ENCODE measurements at places on chromosomes 7 and 10. TPM values are rescaled to one million over a fixed set of nuclear protein-coding genes. Genes with fewer than 3 reads are reported as not detected.

The TSPAN13 gene
- total RNA-seq, result 19.3 TPM

DNA sequence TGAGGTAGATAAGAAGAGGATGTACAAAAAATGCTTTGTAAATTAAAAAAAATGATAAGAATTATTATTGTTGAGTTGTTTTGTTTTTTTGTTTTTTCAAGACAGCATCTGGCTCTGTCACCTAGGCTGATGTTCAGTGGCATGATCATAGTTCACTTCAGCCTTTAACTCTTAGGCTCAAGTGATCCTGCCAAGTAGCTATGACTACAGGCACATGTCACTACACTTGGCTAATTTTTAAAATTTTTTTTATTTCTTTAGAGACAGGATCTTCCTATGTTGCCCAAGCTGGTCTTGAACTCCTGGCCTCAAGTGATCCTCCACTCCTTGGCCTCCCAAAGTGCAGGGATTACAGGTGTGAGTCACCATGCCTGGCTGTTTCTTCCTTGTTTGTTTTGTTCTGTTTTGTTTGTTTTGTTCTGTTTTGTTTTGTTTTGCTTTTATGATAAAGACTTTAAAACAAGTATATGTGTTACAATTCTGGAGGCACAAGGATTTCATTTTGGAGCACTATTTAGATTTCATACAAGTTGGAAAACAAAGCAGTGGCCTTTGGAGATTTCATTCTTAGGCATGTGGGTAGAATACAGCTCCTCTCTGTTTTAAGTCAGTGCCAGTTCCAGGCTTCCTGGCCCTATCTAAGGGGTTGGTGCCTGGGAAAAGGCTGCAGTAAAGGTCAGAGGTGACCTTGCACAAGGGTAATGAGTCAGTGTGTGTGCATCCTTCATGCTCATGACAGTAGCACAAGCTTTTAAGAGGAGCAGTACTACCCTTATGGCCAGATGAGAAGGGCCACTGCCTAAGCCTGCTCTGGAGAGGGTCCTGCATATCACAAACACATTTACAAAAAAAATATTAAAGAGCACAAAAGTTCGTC is 17.9 kb downstream of the FGFBP3 start:
- no peak overlapping the region for H3K27ac ChIP-seq
- no peaks in the 10 kb centered on the region for H3K27me3 ChIP-seq
- H3K4me1 ChIP-seq, result peaks cover 12% of the 10 kb centered on the region
- no peak overlapping the region for H3K4me3 ChIP-seq
- no peaks in the 10 kb centered on the region for H3K36me3 ChIP-seq

GRCh38 chr10:131997366-131998049 is 15.8 kb upstream of the BNIP3 start:
- peak overlapping the region; percentile 65 for H3K27ac ChIP-seq
- H3K36me3 ChIP-seq, result no peaks in the 10 kb centered on the region
- H3K4me3 ChIP-seq, result peak overlapping the region; percentile 26
- H3K4me1 ChIP-seq, result peaks cover 22% of the 10 kb centered on the region
- peaks cover 3% of the 10 kb centered on the region for H3K27me3 ChIP-seq
- DNase-seq, result no peak

- no peak for DNase-seq
- H3K4me3 ChIP-seq, result no peak overlapping the region
- peaks cover 22% of the 10 kb centered on the region for H3K4me1 ChIP-seq
- H3K27me3 ChIP-seq, result no peaks in the 10 kb centered on the region
- H3K27ac ChIP-seq, result no peak overlapping the region
These were observed 96.7 kb upstream of the LAMB4 start for GRCh38 chr7:108226816-108227299.

DNA sequence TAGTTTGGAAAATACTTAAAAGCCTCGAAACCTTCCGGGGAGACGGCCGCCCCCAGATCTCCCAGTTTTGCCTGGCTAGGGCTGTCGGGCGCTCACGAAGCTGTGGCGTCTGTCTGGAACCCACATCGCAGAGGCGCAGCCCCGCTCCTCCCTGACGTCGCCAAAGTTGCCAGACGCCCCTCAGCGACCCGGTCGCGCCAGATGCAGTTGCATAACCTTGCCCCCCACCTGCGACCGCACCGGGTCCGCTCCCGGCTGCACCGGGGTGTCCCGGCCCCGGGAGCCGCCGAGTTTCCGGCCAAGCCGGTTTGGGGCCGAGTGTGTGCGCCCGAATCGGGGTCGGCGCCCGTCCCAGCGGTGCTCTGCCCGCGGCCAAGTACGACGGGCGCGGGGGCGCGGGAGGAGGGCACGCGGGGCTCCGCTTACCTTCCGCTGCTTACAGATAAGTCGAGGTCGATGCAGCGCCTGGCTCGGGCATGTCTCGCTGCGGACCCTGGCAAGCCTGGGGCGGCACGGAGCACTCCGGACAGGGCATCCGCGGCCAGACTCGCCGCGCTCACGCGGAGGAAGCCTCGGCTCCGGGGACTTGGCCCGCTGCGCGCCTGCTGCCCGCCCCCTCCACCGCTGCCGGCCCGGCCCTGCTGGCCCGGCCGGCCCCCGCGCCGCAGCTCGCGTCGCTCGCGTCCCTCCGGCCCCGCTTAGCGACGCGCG is 665 bp downstream of the INSYN2A start:
- no peak for DNase-seq
- no peak overlapping the region for H3K27ac ChIP-seq
- peak overlapping the region; percentile 41 for H3K4me3 ChIP-seq
- H3K27me3 ChIP-seq, result no peaks in the 10 kb centered on the region
- H3K36me3 ChIP-seq, result peaks cover 1% of the 10 kb centered on the region
- peaks cover 6% of the 10 kb centered on the region for H3K4me1 ChIP-seq

- H3K4me3 ChIP-seq, result peak overlapping the region; percentile 40
- DNase-seq, result no peak
- peaks cover 17% of the 10 kb centered on the region for H3K4me1 ChIP-seq
- no peaks in the 10 kb centered on the region for H3K27me3 ChIP-seq
These were observed 373 bp downstream of the PAXIP1 start for GRCh38 chr7:155002411-155003091.

DNA sequence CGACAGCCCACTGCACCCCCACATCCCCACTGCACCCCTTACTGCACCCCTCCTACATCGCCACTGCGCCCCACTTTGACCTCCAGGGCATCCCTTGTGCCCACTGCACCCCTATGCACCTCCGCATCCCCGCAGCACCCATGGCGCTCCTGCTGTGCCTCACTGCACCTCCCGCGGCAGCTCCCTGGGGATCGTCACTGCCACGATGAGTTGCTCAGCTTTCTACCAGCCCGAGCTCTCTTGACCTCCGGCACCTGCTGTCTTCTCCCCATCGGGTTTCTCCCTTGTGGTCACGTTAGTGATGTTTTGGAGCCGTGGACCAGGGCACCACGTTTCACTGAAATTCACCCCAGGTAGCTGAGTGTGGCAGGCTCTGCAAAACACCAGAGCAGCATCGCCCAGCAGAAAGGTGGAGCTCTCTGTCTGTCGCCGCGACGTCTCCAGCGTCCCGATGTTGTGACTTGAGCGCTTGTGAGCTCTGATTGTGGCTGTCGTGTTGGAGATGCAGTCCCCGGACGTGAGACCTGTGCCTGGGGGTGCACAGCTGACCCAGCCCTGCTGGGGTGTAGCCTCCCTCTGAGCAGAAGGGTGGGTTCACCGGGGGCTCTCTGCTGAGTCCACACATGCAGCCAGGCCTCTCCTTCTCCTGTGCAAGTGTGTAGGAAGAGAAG is 147.7 kb downstream of the DNAJB6 start:
- H3K27ac ChIP-seq, result no peak overlapping the region
- DNase-seq, result no peak
- no peaks in the 10 kb centered on the region for H3K36me3 ChIP-seq
- peaks cover 6% of the 10 kb centered on the region for H3K27me3 ChIP-seq
- no peak overlapping the region for H3K4me3 ChIP-seq

- H3K27ac ChIP-seq, result no peak overlapping the region
- peak overlapping the region; percentile 5 for H3K4me3 ChIP-seq
- H3K36me3 ChIP-seq, result no peaks in the 10 kb centered on the region
- H3K4me1 ChIP-seq, result peaks cover 6% of the 10 kb centered on the region
- H3K27me3 ChIP-seq, result peaks cover 73% of the 10 kb centered on the region
These were observed 1.1 kb upstream of the CDH23 start for GRCh38 chr10:71395621-71396020.

GRCh38 chr10:100359529-100360150 is 12.6 kb downstream of the SCD start:
- H3K27me3 ChIP-seq, result no peaks in the 10 kb centered on the region
- peaks cover 46% of the 10 kb centered on the region for H3K36me3 ChIP-seq
- H3K27ac ChIP-seq, result peak overlapping the region; percentile 76
- H3K4me3 ChIP-seq, result no peak overlapping the region

GRCh38 chr10:49509771-49510303 is 29.1 kb downstream of the ERCC6 start:
- peaks cover 15% of the 10 kb centered on the region for H3K4me1 ChIP-seq
- H3K27ac ChIP-seq, result no peak overlapping the region
- H3K27me3 ChIP-seq, result no peaks in the 10 kb centered on the region
- peaks cover 8% of the 10 kb centered on the region for H3K36me3 ChIP-seq
- no peak overlapping the region for H3K4me3 ChIP-seq

- H3K27me3 ChIP-seq, result peaks cover 28% of the 10 kb centered on the region
- H3K27ac ChIP-seq, result no peak overlapping the region
- H3K4me3 ChIP-seq, result no peak overlapping the region
- DNase-seq, result no peak
- H3K36me3 ChIP-seq, result no peaks in the 10 kb centered on the region
These were observed 404.2 kb downstream of the THSD7A start for GRCh38 chr7:11427686-11428273.

The CTTNBP2 gene
- total RNA-seq, result 2.9 TPM

The ZNF679 gene
- total RNA-seq, result not detected

- no peak for DNase-seq
- peaks cover 44% of the 10 kb centered on the region for H3K27me3 ChIP-seq
- no peak overlapping the region for H3K27ac ChIP-seq
- peak overlapping the region; percentile 47 for H3K4me3 ChIP-seq
These were observed 62.2 kb downstream of the NEURL1 start for GRCh38 chr10:103555712-103556111.

- peak overlapping the region; percentile 75 for H3K4me3 ChIP-seq
- DNase-seq, result no peak
- H3K36me3 ChIP-seq, result no peaks in the 10 kb centered on the region
- no peak overlapping the region for H3K27ac ChIP-seq
- peaks cover 14% of the 10 kb centered on the region for H3K4me1 ChIP-seq
These were observed 1.3 kb downstream of the THSD7A start for GRCh38 chr7:11830582-11831155.

GRCh38 chr10:7488418-7488829 is 77.6 kb upstream of the SFMBT2 start:
- no peak for DNase-seq
- H3K4me1 ChIP-seq, result peaks cover 10% of the 10 kb centered on the region
- peaks cover 7% of the 10 kb centered on the region for H3K27me3 ChIP-seq
- no peaks in the 10 kb centered on the region for H3K36me3 ChIP-seq
- H3K27ac ChIP-seq, result peak overlapping the region; percentile 52

GRCh38 chr10:78852466-78853240 is 216.1 kb upstream of the ZMIZ1 start:
- H3K36me3 ChIP-seq, result no peaks in the 10 kb centered on the region
- no peak overlapping the region for H3K4me3 ChIP-seq
- H3K4me1 ChIP-seq, result no peaks in the 10 kb centered on the region
- no peak overlapping the region for H3K27ac ChIP-seq
- H3K27me3 ChIP-seq, result peaks cover 2% of the 10 kb centered on the region
- no peak for DNase-seq

DNA sequence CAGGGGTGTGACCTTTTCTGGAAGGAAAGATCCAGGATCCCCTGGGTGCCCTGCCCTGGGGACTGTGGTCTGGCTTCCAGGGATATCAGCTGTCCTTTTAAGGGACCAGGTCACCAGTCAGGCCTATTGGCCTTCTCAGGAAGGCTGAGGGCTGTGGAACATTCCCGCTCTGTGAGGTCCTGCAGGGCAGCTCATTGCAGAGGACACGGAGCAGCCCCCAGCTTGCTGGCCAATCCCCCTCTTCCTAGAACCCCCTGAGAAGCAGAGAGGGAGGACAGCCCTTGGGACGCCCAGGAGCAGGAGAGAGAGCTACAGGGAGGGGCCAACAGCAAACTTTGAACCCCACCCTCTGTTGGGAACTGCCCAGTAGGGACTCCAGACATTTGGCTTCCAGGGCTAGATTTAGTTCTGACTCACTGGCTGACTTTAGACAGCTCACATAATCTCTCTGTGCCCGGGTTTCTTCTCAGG is 67.9 kb upstream of the COL13A1 start:
- H3K27ac ChIP-seq, result peak overlapping the region; percentile 98
- no peak for DNase-seq
- peaks cover 80% of the 10 kb centered on the region for H3K4me1 ChIP-seq
- H3K4me3 ChIP-seq, result no peak overlapping the region
- H3K27me3 ChIP-seq, result no peaks in the 10 kb centered on the region

DNA sequence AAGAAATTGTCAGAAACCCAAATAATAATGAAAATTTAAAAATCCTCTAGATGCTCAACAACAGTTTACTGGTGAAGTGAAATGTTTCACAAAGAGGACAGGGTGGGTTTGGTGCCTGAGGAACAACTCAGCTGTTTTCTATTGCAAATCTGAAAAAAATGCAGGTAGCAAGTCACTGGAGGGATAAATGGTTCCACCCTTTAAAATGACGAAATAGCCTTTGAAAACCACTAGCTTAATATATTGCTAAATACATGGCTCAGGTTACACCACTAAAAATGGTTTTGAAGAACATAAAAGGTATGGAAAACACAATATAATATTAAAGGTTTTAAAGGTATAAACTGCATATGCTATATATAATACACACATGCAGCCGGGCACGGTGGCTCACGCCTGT is 69.5 kb downstream of the LMBR1 start:
- no peak overlapping the region for H3K27ac ChIP-seq
- peaks cover 3% of the 10 kb centered on the region for H3K36me3 ChIP-seq
- no peaks in the 10 kb centered on the region for H3K4me1 ChIP-seq

DNA sequence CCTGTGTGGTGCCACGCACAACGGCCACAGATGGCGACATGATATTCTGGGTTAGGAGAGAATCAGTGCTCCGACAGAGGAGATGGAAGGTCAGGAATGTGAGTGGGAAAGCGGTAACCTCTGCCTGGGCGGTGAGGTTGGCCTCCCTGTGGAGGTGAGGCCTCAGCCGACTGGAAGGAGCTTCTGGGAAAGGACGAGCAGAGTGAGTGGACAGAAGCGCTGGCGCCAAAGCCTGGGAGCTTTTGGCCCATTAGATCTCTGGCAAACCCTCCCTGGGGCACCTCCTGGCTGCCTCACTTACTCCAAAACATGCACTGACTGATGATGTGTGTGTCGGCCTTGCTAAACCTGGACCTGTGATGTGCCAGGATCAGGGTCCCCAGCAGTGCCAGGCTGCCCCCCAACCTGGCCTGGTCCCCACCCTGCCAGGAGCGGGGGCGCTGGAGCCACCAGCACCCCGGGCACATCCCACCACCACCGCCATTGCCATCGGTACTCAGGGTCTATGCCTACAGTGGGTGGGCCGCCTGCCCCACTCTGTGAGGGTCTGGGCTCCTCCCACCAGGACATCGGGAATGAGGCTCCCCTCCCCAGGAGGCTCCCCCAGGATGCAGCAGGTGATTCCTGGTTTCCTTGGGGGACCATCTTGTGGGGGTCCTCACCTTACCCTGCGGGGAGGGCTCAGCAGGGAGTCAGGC is 51.0 kb downstream of the RASGEF1A start:
- H3K27me3 ChIP-seq, result peaks cover 10% of the 10 kb centered on the region
- no peak overlapping the region for H3K4me3 ChIP-seq
- H3K4me1 ChIP-seq, result peaks cover 5% of the 10 kb centered on the region
- DNase-seq, result peak; percentile 60
- no peak overlapping the region for H3K27ac ChIP-seq
- H3K36me3 ChIP-seq, result no peaks in the 10 kb centered on the region

- peak; percentile 75 for DNase-seq
- no peaks in the 10 kb centered on the region for H3K27me3 ChIP-seq
- H3K27ac ChIP-seq, result no peak overlapping the region
- no peaks in the 10 kb centered on the region for H3K4me1 ChIP-seq
These were observed 165.3 kb downstream of the PTPRN2 start for GRCh38 chr7:158422196-158422886.

GRCh38 chr10:31253237-31253636 is 65.8 kb upstream of the ZEB1 start:
- H3K4me1 ChIP-seq, result no peaks in the 10 kb centered on the region
- no peak overlapping the region for H3K27ac ChIP-seq
- no peaks in the 10 kb centered on the region for H3K27me3 ChIP-seq
- H3K4me3 ChIP-seq, result no peak overlapping the region
